Ecto neural progenitor cell (in vitro differentiated cells): ENCODE measurements at places on chromosomes 16 and 17.
A peak's percentile ranks its signal among the peaks of the same experiment; 100 is the strongest.

DNA sequence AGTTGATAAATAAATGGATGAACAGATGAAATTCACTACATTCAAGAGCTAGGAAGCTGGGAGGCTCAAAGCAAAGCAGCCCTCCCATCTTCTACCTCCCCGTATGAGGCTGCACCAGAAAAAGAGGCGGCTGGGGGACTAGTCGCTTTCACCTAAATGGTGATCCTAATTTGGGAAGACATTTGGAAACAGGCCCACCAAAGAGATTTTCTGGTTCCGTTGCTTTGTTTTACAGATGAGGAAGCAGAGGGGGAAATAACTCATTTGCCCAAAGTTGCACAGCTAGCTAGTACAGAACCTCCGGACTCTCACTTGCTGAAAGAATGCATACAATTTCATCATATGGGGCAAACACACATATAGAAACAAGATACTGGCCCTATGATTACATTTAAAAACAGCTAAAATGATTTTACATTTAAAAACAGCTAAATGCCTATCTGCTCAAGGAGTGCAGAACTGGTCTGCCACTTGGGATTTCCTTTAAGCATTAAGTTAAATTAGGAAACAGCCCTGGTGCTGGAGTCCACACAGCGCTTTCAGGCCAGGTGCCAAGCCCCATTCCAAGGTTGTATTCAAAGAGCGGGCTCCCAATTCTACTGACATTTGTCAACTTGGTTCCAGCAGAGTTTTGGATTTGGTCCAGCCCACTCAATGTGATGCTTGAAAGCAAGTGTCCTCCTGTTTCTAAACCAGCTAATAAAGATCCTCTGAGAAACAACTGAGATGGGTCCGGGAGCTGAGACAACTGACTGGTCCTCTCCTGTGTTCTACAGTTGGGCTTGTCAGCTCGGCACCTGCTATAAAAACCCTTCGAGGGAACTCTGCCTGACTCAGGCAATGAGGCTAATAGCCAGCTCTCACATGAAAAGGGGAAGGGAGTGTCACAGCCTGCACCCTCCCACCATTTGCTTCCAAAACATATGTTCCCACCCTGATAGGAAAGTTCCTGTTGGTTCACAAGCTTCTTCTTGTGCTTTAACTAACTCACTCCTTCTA, 11.7 kb downstream of the ERN1 start:
- peak; percentile 34 for DNase-seq

DNA sequence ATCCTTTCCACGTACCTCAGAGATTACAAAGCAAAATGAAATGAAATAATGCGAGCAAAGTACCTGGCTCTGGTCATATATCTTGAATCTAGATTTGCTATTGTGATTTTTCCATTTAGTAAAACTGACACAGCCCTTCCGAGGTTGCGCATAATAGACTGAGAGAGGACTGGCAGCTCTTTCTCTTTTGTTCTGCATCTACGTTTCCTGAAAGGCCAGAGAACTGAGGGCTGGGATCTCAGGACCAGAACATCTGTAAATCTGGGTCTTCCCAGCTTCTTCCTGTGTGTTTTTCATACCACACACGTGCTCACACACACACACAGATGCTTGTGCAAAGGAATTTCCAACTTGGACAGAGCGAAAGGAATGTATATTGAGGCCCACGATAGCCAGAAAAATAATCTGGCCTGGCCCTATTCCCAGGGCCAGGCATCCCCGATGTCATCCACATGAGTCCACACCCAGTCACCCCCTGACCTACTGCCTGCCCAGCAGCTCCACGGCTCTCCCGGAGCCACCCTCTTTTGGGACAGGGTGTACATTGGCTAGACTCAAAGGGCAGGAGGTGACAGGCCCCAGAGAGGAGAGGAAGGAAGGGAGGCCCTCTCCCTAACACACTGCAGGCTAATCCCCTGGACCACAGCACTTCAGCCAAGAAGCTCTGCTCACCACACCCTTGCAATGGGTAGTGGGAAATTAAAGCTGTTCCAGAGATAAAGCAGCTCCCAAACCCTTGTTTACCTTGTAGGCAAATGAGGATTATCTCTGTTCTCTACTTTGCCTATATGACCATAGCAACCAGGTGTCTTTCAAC, 41.8 kb downstream of the NOL11 start:
- DNase-seq, result peak; percentile 40

GRCh38 chr16:49936791-49937190, 80.9 kb upstream of the ZNF423 start:
- DNase-seq, result no peak

DNA sequence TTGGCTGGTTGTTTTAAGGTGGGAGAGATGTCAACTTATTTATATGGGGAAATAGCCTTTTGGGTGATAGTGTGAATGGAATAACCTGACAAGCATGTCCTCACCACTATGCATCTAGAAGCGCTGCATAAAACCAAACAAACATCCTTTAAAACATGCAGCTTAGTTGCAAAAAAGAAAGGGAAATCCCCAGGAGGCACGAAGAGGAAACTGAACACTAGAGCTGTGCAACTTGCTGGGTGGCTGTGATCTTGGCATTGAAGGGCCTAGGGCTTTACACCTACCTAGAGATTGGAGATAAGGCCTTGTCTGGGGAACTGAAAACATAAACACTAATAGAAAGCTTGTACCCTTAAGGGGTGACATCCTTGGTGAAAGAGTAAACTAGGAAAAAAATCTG, 7.3 kb downstream of the C16orf54 start:
- DNase-seq, result no peak

DNA sequence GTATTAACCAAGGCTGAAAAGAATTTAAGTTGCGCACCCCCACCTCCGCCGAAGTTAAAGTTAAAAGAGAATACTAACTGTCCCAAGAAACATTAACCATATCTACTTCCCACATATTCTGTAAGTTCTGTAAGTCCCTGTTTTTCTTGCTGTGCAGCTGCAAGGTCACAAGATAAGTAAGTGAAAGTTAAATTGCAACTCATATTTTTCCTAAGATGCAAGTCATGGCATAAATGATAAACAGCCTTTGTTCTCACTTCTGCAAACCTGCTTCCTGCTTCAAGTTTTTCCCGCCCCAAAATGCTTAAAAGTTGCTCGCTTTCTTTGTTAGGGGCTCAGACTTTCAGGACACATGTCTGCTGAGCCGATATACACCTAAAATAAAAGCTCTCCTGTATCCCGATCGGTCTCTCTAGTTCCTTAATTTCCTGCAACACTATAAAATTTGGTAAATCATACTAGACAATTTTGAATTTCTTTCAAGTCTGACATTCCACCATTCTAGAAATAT, 32.6 kb upstream of the ABCA9 start:
- DNase-seq, result no peak

GRCh38 chr17:60840456-60840855, 162.8 kb downstream of the BCAS3 start:
- DNase-seq, result no peak

DNA sequence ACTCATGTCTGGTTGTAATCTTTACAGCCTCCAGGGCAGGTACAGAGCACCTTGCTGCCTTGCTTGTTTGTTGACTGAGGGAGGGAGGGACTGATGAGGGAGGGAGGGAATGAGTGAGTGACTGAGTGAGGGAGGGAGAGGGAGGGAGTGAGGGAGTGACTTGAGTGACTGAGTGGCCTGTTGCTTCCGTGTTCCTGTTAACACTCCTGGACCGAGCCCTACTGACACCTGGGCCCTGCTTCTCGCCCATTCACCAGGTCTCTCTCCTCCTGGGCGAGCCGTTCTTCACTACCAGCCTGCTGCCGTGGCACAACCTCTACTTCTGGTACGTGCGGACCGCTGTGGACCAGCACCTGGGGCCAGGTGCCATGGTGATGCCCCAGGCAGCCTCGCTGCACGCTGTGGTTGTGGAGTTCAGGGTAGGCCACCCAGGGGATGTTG, 41.2 kb downstream of the PRMT7 start:
- DNase-seq, result no peak

DNA sequence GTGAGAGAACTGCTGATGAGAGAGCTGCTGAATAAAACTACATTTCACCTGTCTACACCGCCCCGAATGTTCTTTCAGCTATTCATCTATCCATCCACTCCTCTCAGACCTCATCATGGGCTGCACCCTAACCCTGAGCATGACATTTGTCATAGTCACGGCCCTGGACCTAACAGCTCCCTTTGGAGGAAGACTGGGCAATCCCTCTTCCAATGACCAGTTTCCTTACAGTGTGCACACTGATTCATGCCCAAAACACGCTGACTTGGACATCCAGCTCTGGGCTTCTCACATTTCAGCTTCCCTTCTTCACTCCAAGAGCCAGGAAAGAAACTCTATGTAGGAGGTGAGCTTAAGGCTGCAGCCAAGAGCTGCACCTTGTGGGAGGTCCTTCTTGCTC, 41.8 kb upstream of the ARL4D start:
- no peak for DNase-seq

DNA sequence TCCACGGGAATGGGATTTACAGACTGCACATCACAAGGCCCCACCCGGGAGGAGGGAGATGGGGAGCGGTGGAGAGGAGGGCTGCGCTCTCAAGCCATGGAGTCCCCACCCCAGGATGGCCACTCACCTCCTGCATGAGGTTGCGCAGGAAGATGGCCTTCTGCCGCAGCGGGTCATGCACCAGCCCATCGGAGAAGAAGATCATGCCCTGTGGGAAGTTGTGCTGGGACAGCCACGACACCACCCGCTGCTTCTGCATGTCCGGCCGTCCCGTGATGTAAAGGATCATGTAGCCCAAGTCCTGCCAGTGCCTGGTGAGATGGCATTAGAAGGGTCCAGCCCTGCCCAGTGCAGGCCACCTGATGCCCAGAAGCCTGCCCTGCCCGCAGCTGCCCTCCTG, 17.0 kb downstream of the PIMREG start:
- peak; percentile 65 for DNase-seq

GRCh38 chr17:32285746-32286517, 20.3 kb downstream of the RHBDL3 start:
- DNase-seq, result no peak

DNA sequence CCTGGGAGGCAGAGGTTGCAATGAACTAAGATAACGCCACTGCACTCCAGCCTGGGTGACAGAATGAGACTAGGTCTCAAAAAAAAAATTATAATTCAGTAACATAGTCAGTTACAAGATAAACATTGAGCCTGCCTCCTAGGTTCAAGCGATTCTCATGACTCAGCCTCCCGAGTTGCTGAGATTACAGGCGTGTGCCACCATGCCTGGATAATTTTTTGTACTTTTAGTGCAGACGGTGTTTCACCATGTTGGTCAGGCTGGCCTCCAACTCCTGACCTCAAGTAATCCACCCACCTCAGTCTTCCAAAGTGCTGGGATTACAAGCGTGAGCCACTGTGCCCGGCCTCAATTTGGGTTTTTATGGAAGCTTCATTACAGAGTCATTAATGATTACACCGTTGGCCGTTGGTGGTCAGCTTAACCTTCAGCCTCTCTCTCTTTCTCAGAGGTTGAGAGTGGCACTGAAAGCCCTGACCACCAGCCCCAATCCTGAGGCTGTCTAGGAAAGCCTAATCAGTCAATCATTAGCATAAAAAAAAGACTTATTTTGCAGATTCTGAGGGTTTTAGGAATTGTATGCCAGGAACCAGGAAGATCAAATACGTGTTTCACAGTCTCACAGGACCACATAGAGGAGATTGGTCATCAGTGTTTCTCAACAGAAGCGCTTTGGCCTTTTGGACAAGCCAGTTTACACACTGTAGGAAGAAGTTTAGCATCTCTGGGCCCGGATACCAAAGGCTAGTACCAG, 1.3 kb upstream of the LRRC37A3 start:
- DNase-seq, result peak; percentile 61
